ENCODE measurements at places on chromosomes 3 and 15.

- DNase-seq, result no peak
Observed at GRCh38 chr3:73999501-73999900, 374.8 kb upstream of the PDZRN3 start.

- no peak for DNase-seq
Observed at GRCh38 chr3:139894643-139894989, 40.4 kb upstream of the CLSTN2 start.

- no peak for DNase-seq
Observed at GRCh38 chr3:64687086-64687780, 567 bp downstream of the ADAMTS9 start.

DNA sequence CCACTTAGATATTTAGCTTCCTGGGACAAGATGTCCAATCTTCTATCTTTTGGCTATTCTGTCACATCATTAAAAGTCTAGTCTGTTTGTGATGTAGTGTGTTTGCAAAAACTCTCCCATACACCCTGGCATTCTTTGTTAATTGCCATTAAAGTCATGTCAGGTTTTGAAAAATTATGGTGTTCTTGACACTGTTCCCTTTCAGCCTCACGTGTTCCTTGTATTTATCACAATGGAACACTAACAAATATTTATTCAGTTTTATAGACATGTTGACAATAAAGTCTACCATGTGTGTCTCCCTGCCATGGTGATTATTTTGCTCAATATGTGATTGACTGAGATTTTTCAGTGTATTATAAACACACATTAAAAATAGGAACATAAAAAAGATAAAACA lies 9.4 kb upstream of the CACNA1D start:
- DNase-seq, result no peak

DNA sequence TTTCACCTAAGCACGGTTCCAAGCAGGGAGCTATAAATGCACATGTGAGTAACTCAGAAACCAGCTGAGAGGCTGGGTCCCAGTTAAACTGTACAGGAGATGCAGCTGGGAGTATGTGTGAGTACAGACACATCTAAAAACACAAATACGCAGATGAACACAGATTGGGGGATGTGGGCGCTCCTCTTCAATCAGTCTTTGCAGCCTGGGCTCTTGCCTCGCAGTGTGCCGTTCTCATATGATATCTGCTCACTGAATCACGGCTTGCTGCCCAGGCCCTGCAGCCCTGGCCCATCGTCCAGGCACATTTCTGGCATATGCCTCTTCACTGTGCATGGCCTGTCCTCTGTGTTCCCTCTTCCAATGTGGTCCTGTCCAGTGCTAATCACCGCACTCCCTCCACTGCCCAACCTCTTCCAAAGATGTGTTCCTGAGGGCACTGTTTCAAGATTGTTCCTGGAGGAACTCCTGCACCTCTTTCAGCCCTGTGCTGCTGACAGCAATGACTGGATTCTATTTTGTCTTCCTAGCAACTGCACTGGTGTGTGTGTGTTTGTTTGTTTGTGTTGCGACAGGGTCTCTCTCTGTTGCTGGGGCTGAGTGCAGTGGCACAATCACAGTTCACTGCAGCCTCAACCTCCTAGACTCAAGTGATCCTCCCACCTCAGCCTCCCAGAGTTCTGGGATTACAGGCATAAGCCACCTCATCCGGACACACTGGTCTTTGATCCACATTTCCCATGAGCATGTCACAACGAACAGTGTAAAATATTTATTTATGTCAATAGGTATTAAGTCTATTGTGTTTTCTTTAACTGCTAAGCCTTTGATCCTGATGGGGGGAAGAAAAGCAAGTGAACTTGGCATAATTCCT lies 17.0 kb downstream of the CA12 start:
- DNase-seq, result no peak

DNA sequence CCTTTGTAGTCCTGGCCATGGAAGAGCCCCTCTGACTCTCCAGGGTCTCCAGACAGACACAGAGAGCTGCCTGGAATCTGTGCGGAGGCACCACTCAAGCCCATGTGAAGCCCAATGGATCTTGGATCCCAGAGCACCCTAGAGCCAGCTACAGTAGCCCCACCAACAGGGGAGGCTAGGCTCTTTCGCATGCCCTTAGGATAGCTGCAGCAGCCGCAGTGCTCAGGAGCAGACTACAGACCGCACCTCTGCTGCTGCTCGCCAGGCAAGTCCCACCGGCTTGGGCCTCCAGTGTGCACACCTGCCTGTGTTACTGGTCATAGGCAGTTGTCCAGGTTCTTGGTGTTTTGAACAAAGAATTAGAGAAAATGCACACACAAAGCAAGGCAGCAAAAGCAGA lies 131.6 kb downstream of the SPATA16 start:
- DNase-seq, result no peak

DNA sequence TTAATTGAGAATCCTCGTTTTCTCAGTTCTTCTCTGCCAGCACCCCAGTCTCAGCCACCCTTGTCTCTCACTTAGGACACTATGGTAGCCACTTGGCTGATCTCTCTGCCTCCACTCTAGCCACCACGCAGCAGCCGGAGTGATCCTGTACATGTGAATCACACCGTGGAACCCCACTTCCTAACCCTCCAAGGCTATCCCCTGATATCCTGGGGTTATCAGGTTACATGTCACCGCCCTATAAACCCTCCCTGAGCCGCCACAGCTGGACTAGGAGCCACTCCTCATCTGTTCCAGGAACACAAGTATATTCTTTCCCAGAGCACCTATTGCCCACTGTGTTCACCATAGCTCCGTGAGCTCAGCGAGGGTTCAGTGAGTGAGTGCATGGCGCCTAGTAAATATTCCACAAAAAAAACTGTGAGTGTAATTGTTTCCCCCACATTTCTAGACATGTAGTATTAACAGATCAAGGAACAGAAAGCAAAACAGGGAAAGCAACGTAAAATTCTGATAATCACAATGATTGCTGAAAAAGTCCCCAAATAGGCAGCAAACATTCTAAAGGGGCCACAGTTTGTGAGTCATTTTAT lies 661 bp upstream of the PARP14 start:
- no peak for DNase-seq

GRCh38 chr15:45644437-45644836 lies 9.6 kb downstream of the SQOR start:
- no peak for DNase-seq

DNA sequence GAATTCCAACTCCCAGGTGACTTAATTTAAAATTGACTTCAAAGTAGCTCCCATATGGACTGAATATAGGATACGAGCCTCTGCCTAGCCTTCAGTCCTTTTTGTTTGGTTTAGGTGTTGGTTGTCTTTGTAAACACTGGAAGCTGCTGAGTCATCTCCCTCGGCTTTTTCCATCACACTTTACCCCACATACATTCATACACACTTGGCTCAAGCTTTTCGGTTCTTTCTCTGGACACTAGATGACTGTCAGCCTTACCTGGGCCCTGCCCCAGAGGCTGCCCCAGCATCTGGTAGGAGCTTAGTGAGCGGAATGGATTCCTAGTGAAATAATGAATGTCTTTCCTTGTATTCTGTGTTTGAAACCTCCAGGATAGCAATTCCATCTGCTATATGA lies 201.5 kb upstream of the IL12A start:
- DNase-seq, result no peak

DNA sequence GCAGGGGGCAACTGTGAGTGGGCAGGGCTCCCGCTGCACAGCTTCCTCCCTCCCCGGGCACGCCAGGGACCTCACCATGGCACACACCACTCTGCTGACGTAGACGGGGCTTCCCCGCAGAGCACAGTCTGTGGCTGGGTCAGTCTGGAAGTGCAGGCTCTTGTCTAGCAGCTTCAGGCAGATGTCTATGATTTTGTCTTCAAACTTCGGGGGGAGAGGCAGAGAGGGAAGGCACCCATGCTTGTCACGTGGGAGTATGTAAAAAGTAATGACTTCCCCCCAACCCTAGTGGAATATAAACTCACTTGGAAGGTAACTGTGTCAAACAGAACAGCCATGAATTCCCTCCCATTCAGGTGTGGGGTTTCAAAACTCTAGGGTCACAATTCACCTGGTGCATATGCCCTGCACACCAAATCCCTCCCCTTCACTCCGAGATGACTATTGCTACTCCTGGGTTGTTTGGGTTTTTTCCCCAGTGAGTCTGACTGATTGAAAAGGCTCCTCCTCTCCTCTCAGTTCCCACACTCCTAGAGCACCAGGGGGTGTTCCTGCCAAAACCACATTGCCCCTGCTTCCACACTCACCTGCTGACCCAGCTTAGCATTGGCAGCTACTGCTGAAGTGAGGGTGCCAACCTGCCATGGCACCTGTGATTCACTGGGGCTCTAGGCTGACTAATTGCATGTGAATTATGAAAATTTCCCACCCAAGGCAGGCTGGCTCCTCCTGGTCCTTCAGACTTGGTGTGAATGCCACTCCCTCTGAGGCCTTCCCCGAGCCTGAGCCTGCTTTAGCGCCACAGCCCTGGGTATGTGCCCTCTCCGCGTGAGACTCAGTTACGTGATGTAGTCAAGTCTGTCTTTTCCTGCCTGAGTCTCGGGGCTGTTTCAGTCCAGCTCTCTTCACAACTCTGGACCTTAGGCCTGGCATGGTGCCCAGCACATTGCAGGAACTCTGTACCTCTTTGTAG lies 13.0 kb downstream of the TGM5 start:
- no peak for DNase-seq

DNA sequence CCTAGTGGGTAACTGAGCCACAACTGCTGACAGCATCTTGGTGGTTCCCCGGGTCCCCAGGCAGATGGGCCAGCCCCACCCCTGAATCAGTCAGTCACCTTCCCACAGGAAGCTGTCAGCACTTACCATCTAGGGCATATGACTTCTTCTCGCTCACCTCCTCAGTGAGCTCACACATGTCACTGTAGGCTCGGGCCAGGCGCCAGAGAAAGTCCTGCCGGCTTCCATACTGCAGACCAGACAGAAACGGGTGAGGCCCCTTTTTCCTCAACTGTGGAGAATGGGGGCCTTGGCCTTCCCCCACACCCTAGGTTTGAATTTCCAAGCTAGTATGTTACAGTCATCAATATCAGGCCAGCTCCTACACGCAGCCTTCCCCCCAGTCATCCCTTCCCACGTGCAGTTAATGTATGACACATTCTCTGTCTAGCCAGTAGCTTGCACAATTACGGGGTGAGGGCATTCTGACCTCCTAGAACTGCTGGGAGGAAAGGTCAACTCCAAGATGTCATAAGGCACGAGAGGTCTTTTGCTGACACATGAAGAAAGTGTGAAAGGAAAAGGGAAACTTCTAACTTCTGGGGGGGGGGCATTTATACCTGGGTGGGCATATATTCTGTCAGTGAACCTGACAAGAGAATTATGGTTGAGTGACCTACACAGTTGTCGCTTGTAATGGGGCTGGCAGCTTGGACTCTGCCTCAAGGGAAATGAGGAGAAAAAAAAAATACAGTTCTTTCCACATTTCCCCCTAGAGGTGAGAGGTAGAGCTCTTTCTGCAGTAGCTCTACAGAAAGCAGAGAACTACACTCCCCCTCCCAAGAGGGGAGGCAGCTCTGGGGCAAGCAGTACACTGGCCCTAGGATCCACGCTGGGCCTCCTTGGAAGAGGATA lies 10.9 kb downstream of the RMDN3 start:
- peak; percentile 37 for DNase-seq

DNA sequence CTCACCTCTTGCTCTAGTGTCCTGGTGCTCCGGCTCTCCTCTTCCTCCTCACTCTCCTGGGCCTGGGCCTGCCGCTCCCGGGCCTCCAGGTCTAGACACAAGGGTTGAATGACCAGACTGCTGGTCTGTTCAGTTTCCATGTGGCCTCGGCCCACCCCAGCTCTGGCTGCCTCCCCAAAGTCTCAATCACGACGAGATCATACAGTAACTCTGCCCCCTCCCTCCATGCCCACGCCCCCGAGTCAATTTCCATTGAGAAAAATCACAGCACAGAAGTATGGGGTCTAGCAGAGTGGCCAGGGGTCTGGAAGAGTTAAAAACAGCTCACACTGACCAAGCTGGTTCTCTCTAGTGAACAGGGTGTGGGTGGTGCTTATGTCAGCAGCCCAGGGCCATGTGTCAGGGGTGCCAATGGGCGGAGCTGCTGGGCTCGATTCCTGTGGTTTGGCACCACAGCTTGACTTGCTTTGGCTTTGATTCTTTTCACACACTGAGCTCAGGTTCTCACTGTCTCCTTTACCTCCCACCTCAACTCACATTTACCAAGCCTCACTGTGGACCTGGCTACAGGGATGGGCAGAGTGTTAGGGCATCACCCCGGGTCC lies 6.9 kb downstream of the C15orf62 start:
- DNase-seq, result peak; percentile 39

- DNase-seq, result no peak
Observed at GRCh38 chr3:125675791-125676190, 80.5 kb upstream of the OSBPL11 start.

DNA sequence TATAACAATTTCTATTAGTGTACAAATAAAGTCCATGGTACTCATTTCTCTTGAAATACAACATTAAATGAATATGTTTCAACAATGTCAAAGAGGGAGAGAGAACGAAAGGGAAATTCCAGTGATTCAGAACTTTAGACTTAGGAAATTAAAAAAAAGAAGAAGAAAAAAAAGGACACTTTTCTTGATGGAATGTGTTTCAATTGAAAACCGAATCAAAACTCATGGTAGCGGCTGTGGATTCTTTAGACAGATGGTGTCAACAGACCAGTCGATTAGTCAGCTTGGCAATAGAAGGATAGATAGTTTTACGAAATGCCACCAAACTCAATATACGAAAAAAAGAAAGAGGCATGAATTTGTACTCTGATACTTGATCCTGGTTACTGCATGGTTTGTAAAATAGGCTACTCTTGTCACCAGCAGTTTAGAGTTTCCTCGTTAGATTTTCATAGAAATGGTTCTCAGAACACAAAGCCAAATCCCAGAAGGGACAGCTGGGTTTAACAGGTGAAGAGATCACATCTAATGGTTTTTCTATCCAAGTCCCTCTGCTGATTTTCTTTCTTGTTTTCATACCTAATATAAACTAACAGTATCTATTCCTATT lies 793.5 kb downstream of the ROBO1 start:
- DNase-seq, result no peak
